ENCODE measurements at places on chromosomes 2 and 18. TPM values are rescaled to one million over a fixed set of nuclear protein-coding genes. Genes with fewer than 3 reads are reported as not detected.

DNA sequence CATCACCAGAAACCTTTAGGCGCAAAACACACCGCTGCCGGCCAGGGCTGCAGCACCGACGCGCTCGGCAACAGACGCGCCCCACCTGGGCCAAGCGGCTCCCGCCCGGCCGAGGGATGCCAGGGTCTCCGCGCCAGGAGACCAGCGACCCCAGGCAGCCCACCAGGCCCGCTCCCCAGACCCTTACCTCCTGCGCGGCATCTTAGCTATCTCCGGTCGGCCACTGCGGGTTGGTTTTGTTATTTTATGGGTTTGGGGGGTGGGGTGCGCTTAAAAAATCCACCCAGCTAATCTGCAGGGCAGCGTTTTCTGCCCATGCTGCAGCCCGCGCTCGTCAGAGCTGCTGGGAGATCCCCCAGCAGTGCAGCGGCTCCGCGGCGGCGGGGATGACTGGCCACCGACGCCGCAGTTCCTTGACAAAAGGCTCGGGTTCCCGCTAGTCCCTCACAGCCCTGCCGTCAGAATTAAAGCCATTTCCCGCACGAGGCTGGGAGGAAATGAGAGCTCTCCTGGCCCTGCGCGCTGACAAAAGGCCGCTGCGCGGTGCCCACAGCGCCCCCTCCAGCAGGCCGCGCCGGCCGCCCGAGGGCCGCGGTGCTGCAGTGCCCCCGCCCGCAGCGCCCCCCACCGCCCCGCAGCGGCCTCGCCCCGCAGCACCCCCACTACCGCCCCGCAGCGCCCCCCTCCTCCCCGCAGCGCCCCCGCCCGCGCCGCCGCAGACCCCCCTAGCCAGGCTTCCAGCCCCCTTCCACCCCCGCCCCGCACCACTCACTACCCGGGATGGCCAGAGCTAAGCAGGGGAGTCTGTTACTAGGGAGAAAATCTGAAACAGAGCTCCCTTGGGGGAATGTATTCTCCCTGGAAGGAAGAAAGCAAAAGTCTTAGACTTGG lies at the start of gene ADD2:
ADD2 (minus strand) TSS at position 502 of the 891 bp plus-strand sequence. CDS start 61,792 bp downstream, outside the sequence.
- DNase-seq, result peak; percentile 42

DNA sequence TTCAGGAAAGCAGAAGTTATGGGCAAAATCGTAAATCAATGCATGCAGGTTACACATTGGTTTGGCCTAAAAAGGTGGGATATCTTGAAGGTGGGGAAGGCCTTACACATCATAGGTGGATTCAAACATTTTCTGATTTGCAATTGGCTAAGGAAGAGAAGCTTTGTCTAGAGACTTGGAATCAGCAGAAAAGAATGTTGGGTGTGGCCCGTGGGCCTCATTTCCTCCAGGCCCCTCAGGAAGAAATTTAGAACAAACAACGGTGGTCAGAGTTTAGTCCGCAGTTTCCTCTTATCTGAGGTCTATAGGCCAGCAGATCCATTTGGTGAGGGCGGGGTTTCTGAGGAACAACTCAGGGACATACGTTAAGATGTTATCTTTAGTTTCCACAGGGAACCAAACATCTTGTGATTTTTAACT lies 50.9 kb upstream of the AFF3 start:
- no peak for DNase-seq

GRCh38 chr18:62792016-62792415 lies 76.7 kb downstream of the PHLPP1 start:
- DNase-seq, result no peak

GRCh38 chr18:51195451-51196117 lies 1.9 kb downstream of the MEX3C start:
- DNase-seq, result no peak

DNA sequence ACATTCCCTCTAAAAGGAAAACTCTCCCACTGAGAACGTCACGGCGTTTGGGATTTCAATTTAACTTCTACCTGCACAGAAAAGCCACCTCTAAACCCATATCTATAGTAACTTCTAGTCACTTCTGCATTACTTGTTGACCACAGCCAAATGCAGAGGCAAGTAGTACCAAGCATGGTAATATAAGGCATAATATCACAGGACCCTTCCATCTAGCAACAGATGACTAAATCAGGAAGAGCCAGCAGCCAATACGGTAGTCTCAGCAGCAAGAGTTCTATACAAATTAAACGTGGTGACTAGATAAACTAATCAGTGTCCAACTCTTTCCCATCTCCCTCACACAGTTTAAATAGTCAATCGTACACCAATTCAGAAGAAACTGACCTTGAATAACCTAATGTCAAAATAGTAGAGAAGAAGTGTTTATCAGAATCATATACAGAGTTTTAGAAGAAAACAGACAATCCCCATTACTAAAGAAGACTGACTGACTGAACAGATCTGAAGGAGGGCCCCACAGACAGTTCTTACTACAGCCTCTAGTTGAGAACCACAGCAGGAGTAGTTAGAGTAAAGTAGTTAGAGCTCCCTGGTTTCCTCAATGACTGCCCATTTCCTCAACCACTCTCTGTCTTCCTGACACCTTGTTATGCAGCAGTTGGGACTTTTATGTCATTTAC lies 30.0 kb downstream of the MEMO1 start:
- DNase-seq, result no peak

GRCh38 chr2:8583400-8584173 lies 98.3 kb upstream of the ID2 start:
- peak; percentile 97 for DNase-seq

DNA sequence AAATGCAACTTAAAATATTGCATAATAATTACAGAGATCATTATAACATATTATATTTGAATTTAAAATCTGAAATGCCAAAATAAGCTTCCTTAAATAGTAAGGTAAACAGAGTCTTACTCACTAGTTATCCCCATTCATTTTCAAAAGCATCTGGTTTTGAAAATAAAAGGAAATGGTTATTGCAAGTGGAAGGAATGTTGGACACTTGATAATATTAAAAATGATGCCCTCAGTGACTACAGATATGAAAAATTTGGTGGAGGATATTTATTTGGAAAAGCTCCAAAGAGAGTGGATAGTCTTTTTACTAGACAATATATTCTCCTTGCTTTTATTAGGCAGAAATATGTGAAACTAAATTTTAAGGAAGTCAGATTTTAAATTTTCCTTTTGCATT lies 39.7 kb downstream of the CDH19 start:
- no peak for DNase-seq

GRCh38 chr2:194616334-194616733 lies 1040.7 kb upstream of the SLC39A10 start:
- no peak for DNase-seq

DNA sequence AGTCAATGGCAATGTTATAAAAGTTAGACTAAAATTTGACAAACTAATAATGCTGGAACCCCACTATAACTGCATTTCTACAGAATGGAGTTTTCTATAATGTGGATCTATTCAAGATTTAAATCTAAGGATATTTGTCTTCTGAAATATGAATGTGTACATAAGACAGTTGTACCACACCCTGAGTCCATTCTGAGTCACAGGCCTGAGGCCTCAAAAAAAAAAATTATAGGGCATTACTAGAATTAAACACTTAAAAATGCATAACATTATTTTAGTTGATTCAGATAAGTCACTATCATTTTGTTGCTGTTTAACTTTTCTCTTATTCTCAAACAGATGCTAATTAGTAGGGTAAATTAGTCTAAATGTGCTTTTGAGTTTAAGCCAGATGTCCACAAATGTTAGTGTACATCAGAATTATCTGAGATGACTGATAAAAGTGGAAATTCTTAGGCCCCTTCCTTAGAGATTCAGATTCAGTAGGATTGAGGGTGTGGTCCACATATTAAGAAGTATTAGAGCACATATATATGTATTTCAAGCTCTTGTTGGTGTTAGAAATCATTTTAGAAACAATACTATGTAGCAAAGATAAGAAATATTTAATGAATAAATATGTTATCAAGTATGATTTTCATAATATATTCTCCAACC lies 42.4 kb upstream of the COL5A2 start:
- no peak for DNase-seq

DNA sequence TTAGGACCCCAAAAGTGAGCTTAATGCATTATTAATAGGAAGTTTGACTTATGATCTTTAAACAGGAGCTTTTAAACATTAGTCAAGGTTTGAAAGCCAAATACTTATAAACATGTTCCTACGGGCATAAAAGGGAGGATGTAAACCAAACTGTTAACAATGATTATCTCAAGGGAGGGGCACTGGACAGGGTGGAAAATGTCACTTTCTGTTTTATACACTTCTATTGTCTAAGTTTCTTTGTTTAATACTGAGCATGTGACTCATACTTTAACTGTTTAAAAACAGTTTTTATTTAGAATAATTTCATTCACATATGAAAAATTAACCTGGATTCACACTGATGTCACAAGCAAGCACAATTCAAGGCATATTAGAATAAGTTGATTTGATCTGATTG lies 18.3 kb upstream of the ITGA6 start:
- DNase-seq, result no peak

NXPH2 gene
- not detected for total RNA-seq

CDCA7 gene
- total RNA-seq, result 1.4 TPM

USP14 gene
- total RNA-seq, result 48.3 TPM

SLC5A7 gene
- total RNA-seq, result 0.07 TPM

COLEC12 gene
- total RNA-seq, result 8.3 TPM

Data from left ventricle myocardium superior (tissue), 1 donor.